ENCODE measurements at places on chromosomes 7 and 10.

GRCh38 chr7:46681865-46682503 lies 760.9 kb upstream of the IGFBP3 start:
- DNase-seq: no peak

DNA sequence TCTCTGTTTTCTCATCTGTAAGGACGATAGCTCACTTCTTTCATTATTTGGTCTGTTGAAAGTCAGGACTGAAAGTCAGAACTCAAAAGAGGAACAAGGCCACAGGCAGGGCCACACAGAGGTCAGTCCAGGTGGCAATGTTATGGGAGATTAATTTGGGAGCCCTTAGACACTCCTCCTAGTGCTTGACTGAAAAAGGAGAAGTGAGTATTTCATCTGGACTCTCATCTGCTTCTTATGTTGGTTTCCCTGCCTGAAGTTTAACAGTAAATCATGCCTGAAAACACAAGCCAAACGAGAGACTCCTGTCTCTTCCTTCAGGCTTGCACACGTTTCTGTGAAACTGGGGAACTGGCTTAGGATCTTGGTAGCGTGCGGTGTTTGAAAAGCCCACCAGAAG lies 248.5 kb downstream of the BUB3 start:
- no peak for DNase-seq

DNA sequence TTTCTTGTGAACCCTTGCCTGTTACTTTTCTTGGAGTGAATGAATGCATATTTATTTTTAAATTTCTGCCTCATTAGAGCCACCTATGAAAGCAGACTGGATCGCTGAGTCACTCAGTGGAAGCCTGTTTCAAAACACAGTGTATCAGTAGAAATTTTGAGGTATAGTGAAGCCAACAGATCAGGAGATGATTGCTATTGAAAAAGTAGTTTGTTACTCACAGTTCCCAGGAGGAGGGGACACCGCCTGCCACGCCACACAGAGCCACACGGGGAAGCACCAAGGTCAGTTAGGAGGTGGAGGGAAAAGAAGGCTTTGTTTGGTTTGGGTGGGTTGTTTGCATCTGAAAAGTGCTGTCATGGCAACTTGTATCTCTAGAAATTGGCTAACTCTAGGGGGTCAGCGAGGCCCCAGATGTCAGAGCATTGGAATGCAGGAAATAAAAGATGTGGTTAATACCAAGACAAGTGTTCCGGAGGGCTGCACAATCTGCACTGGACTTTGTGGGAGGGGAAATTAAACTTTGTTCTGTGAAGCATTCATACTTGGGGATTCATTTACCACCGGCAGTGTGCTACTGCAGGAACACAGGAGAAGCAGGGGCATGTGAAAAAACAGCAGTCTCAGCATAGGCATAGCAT lies 106.4 kb upstream of the SDK1 start:
- DNase-seq: no peak

DNA sequence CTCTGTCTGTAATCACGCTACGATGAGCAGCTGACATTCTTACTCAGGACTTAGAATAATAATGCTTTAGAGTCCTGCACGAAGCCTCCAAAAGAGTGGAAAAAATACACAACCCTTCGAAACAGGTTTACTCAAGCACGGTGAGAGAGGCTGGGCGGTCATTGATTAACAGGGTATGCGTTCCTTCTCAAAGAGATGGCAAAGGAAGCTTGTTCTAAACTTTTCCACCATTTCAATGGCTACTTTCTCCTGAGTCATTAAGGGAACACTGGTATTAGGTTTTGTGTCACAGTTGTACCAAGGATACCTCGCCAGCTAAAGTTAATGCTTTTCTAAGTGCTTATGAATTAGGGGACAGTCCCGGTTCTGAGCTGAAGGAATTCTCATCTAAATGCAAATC lies 141.9 kb upstream of the RHEB start:
- no peak for DNase-seq

GRCh38 chr10:59008452-59008851 lies 168.0 kb upstream of the PHYHIPL start:
- no peak for DNase-seq

DNA sequence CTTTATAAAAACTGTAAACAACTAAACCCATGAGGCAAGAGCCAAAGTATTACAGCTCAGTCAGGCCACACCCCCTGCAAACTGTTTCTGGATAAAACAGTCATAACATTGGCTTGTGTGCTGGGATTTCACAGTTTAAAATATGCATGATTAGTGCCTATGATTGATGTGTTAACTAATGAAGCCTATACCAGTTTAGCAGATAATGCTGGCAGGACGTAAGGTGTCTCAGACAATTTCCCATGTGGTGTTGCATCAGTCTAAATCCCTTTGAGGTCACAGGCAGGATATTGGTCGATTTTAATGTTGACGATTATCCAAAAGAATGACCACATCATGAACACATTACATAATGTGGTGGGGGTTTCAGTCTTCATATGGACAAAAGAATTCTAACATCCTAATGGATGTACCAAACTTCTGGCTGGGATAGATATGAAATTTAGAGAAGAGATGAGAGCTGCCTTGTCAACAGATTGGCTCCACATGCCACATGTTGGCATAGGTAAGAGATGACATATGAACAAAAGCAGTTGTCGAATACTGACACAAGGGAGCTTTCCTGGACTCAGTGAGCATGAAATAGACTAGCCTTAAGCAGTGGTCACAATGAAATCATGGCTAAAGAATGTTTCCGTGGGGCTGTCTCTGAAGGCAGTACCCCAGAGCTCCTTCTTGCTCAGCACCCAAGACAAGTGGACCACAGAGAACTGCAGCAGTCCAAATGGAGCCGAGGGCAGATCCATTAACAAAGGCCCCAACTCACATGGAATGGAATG lies 445.6 kb downstream of the GFRA1 start:
- DNase-seq: no peak

DNA sequence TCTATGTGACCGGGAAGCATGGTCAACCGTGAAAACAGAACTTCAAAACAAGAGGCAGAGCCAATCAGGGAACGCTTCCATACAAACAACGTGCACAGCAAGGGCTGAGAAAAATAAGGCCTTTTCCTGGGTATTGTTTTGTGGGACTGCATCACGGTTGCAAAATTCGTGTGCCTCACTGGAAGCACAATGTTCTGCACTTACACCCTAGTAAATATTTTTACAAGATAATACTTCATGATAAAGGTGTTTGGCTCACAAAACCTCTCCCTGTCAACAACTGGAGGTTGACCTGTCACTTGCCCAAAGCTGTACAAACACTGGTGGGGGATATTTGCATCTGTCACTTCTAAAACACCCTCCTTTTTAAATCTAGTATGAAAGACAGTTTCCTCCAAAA lies 37.0 kb downstream of the KLF6 start:
- no peak for DNase-seq

DNA sequence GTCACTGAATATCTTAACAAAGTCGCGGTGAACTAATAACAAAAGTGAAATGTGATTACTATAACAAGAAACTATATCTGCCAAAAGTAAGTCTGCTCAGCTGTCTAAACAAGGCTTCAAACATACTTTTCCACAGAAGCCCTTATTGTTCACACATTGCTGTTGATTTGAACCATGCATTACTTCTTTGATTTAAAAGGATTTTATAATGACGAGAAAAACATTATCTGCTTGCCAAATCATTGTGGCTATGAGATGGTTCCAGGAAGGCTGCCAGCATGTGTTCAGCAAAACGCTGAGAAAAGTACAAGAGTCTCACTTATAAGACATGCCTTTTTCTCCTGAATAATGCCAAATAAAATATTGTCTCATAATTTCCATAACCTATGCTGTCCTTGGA lies 24.4 kb downstream of the RNF133 start:
- no peak for DNase-seq

GRCh38 chr7:30082686-30083085 lies 52.1 kb upstream of the MTURN start:
- DNase-seq: no peak

GRCh38 chr7:32489788-32490126 lies 423 bp downstream of the LSM5 start:
- DNase-seq: no peak

GRCh38 chr10:17954861-17955260 lies 3.1 kb downstream of the SLC39A12 start:
- DNase-seq: no peak

DNA sequence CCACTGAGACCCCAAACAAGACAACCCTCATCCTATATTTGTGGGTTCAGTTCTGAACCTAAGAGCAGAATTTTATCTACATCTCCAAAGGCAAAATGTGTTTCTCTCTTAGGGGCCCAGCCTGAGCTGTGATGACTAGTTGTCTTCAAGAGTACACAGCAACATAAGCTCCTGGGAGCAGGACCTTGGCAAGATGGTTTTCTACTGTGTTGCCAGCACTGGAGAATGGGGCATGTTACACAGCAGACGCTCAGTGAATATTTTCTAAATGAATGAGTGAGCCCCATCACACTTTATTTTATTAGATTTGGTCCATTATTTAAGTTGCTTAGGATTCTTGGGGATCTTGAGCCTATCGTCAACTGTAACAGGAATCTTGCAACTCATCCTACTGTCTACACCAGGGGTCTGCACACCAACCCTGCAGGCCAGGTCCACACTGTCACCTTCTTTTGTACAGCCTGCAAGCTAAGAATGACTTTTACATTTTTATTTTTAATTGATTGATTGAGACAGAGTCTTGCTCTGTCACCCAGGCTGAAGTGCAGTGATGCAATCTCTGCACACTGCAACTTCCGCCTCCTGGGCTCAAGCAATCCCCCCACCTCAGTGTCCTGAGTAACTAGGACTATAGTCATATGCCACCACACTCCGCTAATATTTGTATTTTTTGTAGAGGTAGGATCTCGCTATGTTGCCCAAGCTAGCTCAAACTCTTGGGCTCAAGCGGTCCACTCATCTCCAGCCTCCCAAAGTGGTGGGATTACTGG lies 347.1 kb downstream of the FGFR2 start:
- no peak for DNase-seq

DNA sequence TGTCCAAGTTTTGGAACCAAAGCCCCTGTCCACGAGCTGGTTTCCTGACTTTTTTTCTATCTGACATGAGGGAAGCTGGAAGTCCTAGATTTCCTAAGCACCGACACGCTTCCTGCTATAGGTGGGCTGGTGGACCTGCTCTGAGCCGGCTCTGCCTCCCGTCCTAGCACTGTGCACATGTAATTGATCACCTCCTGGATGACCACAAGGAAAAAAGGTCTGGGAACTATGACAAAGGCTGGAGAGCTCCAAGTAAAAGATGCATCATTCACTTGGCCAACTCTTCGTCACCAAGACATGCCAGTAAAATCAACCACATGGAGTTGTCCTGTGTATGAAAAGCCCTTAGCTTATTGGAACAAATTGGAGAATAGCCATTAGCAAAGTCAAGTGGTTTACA lies 104.8 kb downstream of the ITIH5 start:
- no peak for DNase-seq

GRCh38 chr10:128040096-128040495 lies 86.1 kb downstream of the MKI67 start:
- DNase-seq: no peak

GRCh38 chr7:37052705-37053104 lies 328.4 kb upstream of the AOAH start:
- no peak for DNase-seq

GRCh38 chr7:68321076-68321639 lies 1277.1 kb upstream of the AUTS2 start:
- DNase-seq: peak; percentile 42

DNA sequence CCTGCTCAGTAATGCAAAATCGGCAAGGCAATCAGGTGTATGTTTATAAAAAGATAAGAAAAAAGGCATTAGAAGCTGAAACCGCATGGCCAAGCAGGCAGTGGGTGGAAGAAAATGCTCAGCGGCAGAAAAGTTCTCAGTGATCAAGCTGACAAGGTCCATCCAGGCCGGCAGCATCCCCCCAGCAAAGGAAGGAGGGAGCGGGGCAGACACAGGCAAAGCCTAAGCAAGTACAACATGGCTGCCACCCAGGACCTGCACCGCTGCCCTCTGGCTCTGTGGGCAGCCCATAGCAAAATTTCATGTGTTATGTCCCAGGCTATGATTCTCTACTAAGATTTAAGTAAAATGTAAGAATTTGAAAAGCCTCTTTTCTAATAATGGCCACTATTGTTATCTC lies 45.4 kb downstream of the MRPS24 start:
- DNase-seq: no peak

DNA sequence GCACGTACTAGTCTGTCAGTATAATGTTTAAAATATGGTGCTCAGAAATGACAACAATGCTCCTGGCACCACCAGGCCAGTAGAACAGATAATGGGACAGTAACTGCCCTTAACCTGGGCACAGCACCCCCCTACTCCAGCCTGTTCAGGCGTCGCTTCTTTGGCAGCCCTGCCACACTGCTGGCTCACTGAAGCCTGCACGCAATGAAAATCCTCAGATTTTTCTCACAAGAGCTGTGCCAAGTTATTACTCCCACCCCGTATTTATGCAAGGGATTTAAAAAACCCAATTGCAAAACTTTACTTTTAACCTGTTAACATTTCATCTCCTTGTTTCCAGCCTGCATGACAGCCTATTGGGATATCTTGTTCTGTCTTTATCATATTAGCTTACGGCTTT lies 56.6 kb upstream of the LAMB1 start:
- no peak for DNase-seq

GRCh38 chr10:3099291-3100092 lies 32.1 kb downstream of the PFKP start:
- no peak for DNase-seq

DNA sequence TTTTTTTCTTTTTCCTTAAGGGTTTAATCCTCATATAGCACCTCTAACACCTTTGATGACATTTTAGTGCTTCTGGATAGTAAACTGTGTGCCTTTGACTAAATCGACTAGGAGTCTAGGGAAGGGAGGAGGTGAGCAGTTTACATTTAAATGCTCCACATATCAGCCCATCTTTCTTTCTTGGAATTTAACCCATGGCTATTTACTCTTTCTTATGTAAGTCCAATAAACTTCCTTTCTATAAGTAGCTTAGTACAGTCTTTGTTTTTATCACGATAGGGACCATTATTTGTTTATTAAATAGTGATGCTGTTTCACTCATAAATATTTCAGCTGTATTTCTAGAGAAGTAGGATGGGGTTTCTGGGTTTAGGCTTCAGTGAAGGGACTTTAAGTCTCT lies 669.9 kb downstream of the AUTS2 start:
- no peak for DNase-seq

- no peak for DNase-seq
These were observed 181.1 kb downstream of the PRKG1 start for GRCh38 chr10:51255381-51255780.

DNA sequence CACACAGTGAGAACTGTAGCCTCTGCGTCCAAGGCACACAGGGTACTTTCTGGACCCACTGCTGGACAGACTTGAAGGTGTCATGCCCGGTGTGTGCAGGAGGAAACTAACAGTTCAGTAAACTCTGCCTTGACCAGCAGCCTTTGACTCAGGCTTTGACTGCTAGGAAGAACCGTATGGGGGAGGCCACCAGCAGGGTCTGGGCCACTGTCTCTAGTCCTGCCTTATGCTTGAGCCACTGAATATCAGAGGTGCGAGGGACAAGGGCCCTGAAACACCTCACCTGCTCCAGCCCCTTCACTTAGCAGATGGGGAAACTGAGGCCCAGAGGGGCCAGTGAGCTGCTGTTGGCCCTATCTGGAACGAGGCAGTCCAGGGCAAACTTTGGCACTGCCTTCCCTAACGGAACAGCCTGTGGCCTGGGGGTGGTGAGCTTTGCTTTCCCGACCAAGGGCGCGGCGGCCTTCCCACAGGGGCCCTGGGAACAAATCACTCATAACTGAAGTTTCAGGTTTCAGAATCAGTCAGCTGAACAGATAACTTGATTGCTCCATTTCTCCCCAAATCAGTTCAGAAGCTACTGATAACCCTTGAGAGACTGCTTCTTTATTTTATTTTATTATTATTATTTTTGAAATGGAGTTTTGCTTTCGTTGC lies 130.0 kb downstream of the FAM53B start:
- DNase-seq: no peak
